ENCODE measurements at places on chromosomes 11 and 22.

GRCh38 chr11:27204529-27204928, 158.5 kb downstream of the CCDC34 start:
- DNase-seq: no peak

DNA sequence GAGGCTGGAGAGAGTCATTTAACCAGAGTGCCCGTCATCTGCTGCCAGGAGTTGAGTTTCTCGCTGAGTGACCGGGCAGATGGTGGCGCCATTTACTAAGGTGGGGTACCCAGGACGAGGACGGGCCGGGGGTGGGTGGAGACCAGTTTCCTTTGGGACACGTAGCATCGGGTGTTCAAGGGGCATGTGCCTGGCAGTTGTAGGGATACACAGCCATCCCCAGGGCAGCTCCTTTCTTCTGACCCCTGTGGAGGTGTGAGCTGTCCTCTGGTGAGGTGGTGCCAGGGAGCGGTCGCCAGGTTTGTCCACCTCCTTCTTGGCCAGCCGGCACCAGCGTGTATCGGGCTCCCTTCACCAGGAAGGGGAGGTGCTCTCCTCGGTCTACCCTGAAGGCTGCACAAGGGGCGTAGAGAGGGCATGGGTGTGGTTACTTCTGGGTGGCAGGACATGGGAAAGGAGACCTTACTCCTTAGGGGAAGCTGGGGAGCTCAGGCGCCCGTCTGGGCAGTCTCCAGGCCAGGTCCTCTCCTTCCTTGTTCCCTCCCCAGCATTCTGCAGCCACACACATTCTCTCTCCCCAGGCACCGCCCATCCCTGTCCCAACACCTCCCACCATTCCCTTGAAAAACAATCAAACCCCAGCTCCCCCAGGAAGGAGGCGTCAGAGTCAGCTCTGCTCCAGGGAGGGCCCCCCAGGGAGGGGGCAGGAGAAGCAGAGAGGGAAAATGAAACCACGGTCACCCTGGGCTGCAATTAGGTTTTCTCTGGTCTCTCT, 10.3 kb upstream of the MB start:
- DNase-seq: peak; percentile 85

DNA sequence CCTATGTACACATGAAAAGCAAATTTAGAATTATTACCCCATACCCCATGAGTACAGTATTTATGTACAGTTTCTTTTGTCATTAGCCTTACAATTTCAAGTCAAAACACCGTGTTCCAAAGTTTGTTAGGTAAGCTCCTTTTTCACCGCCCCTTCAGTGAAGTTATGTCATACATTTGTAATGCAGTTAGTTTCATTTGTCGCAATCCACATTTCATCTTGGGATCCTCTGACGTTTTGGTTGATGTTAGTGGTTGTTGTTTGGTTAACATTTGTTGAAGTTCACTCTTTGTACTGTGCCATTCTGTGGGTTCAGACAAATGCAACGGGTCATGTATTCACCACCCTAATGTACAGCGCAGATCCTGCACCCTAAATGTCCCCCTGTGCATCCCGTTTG, 45.2 kb downstream of the ARHGEF12 start:
- no peak for DNase-seq

GRCh38 chr11:123523539-123523938, 93.5 kb downstream of the GRAMD1B start:
- DNase-seq: no peak

DNA sequence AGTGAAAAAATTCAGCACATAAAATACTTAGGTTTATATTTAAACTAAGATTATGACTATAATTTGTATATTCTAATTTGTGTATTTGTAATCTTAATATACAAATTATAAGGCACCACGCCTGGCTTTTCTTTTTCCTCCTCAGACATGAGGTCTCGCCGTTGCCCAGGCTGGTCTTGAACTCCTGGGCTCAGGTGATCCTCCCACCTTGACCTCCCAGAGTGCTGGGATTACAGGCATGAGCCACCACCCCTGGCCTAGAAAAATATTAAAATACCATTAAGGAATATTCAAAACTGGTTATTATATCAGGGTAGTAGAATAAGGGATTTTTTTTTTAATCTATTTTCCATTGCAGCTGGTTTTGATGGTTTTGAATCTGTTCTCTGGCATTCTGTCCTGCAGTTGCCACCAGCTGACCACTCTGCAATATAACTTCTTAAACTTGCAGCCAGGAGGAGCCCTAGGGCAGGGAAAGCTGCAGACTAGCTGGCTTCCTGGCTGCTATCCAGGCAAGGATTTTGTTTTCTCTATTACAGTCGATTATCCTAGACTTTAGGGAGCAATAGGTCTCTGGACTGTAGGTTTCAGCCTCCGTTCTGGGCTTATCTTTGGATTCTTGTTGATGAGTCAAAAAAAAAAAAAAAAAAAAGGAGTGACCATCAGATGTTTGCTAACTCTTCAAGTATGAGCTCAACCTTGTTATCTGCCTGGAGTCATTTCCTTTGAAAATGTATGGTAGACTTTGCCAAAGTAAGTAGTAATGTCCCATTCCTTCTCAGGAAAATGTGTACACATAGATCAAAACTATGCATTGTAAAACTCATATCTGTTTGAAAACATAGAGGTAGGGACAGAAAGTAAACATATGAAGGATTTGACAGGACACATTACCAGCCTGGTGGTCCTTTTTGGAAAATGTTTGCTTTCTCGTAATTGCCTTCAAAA, 13.2 kb downstream of the POLA2 start:
- peak; percentile 90 for DNase-seq

DNA sequence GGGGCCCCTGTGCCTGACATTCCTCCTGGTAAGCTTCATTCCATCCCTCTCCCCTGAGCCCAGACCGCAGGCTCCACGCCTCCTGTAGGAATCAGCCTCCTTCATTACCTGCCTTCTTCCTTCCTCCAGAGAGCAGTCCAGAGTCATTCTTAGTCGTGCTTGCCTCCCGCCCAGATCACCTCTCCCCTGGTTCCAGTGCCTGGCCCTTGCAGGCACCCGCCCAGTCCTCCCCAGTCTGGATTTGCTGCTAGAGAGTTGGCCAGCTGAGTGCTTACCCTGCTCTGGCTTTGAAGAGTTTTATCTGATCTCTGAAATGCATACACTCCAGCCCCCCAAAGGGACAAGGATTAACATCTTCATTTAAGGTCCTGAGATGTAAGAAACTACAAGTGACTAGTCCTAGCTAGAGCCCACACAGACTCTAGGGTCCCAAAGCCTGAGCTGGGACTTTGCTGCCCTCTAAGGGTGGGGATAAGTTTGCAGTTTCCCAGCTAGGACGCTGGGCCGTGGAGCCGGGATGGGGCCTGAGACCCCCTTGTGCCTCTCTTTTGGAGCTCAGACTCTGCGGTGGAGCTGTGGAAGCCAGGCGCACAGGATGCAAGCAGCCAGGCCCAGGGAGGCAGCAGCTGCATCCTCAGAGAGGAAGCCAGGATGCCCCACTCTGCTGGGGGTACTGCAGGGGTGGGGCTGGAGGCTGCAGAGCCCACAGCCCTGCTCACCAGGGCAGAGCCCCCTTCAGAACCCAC, 1.6 kb downstream of the NR1H3 start:
- DNase-seq: no peak

DNA sequence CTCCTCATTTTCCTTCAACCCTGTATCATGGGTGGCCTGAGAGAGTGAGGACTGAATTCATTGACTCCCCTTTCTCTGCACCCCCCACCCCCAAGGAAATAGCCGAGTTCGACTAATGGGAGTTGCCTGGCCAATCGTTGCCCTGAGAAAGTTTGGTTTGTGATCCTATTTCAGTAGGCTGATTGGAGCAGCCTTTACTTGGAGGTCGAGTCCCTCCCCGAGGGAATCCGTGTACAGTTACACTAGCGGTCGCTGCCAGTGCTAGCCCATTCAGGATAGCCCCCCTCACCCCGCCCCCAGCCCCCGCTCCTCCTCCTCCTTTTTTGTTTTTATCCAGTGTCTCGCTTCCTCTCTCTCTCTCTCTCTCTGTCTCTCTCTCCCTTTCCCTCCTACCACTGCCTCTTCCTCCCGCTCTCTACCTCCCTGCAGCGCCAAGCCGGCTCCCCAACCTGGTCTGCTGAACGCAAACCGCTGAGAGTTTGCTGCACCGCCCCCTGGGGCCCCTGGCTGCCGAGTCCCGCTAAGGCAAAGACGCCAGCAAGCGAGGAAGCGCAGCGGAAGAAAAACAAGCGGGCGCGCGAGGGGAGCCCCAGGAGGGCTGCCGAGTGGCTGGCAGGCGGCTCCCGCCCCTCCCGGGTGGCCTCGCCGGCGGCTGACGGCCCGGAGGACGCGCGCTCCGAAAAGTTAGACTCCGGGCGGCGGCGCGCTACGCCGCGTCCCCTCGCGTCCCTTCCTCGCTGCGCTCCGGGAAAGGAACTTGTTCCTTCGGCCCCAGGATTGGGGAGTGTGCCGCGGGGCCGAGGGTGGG, at the start of gene GRAMD1B:
Gene GRAMD1B (plus strand): TSS at position 357 of the 808 bp plus-strand sequence. CDS start 524 bp downstream, outside the sequence.
- no peak for DNase-seq

DNA sequence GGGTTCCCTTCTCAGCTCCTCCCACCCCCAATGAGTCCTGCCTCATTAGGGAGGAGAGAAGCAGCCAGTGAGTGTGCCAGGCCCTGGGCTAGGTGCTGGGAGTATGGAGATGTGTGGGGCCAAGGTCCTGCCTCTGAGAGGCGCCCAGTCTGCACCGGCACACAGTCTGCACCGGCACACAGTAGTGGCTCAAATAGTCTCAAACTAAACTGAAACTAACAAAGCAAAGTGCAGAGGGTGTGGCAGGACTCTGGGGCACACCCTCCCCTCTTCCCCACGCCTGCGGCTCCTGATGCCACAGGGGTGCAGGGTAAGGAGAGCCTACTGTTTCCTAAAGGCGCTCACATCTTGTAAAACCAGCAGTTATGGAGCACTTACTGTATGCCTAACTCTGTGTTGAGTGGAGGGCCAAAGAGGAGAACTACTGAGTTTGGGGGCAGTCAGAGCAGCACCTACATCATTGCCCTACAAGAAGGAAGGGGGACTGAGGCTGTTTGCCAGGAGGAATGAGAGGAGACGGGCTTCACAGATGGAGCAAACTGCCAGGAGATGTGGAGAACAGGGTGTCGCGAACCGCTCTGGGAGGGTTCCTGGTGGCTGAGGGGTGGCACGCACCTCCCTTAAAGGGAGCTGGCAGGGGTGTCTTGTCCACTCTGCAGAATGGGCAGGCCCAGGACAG, 939 bp upstream of the SH3BP1 start:
- DNase-seq: no peak

DNA sequence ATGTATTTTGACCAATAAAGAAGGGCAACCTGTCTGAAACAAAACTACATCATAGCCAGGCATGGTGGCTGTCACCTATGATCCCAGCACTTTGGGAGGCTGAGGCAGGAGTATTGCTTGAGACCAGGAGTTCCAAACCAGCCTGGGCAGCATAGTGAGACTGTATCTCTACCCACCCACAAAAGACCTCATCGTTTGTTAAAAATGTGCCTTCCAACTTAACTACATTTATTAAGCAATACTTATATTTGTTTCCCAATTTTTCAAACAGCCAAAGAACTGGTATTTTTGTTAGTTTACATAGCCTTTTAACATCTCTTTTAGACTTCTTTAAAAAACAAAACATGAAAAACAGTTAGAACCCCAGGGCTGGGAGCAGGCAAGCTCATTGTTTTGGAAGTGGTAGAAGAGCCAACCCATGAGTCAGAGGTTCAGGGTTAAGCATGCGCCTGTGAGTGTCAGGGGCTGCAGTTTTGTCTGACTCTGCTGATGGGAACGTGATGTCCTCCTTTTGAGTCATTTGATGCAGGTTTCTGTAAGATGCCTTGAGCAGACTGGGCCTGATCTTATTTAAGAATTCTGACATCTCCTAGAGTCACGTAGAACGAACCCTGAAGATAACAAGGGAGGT, 53.9 kb upstream of the CRTAM start:
- DNase-seq: no peak

- DNase-seq: no peak
Observed at GRCh38 chr11:111018566-111018965, 227.0 kb upstream of the POU2AF2 start.

DNA sequence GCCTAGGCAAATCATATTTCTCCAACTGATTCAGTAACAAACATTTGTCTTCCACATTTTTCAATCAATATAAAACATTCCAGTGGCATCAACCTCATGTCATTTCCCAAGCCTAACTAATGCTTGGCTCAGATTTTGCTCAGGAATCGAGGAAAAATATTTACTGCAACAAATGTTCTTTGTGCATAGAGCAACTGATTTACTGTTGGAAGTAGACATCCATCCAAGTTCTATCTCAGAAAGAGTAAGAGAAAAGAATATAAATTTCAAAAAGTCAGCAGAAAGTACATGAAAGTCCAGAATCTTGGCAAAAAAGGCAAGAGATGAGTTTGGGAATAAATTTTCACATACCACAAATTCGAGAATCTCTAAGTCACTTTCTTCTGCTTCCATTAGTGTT, 2245.0 kb upstream of the RAG2 start:
- DNase-seq: no peak

DNA sequence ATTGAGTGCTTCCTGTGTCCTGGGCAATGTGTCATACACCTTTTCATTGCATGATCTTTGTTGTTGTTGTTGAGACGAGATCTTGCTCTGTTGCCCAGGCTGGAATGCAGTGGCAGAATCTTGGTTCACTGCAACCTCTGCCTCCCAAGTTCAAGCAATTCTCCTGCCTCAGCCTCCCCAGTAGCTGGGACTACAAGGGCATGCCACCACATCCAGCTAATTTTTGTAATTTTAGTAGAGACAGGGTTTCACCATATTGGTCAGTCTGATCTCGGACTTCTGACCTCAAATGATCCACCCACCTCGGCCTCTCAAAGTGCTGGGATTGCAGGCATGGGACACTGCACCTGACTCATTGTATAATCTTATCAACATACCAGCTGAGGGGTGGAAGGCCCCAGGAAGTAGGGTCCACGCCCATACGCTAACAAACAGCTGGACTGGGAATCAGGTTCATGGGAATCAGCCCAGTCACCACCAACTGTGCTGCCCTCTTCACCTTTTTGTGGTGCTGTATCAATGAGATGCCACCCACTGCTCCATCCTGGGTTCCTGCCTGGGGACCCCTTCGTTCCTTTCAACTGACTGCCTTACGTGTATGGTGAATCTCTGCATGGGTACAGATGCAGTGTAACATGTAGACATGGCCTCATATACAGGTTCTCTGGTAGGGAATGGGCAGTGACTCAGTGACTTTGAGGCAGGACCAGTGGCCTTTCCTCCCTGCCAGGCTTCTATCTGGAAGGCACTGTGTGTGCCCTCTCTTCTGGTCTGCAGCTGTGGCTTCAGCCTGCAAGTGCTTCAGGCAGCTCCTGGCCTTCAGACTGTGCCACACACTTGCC, 32.5 kb upstream of the YWHAH start:
- DNase-seq: no peak

- DNase-seq: no peak
Observed at GRCh38 chr11:7533199-7534041, 19.6 kb downstream of the PPFIBP2 start.

- no peak for DNase-seq
Observed at GRCh38 chr11:13215149-13215548, 62.4 kb upstream of the BMAL1 start.

GRCh38 chr11:132315696-132316095, 945.3 kb downstream of the NTM start:
- no peak for DNase-seq

- DNase-seq: no peak
Observed at GRCh38 chr11:597166-597725, 18.5 kb downstream of the IRF7 start.

- DNase-seq: peak; percentile 31
Observed at GRCh38 chr22:45435544-45436139, 22.1 kb downstream of the RIBC2 start.

All from SW 1271 (cell line).